ENCODE measurements at places on chromosomes 2 and 18.

GRCh38 chr2:37586663-37587317, 84.7 kb downstream of the CDC42EP3 start:
- no peak for DNase-seq

GRCh38 chr2:74066491-74067203, 81.1 kb downstream of the BOLA3 start:
- DNase-seq: no peak

DNA sequence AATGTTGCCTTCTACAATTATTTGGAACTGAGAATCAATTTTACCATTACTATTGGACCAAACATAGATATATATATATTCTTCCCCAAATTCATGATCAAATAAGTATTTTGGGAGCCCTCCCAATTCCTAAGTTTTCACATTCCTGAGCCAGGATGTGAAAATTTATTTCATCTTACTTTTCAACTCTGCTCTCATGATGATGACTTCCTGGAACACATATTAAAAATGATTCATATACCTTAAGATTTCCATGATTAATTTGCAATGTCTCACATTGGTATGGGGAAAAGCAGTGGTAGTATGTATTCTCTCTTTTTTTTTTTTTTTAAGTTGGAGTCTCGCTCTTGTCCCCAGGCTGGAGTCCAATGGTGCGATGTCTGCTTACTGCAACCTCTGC, 596.1 kb upstream of the ZEB2 start:
- no peak for DNase-seq

DNA sequence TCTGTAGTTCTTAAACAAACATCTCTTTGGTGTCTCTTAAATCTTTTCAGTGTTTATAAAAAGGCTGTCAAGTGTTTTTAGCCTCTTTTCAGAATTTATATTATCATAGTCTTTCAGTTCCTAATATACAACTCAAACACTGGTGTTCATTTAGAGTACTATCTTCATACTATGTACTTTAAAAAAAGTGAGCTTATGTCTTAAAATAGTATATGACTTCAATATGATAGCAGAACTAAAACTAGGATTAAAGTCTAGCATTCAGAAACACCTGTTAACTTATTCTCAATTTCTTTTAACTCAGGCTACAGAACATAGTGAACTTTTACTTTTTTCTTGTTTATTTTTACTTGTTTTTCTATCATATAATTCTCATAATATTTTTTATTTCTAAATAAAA, 14.7 kb upstream of the IKZF2 start:
- DNase-seq: no peak

- no peak for DNase-seq
Measured at GRCh38 chr18:9696701-9697100, 11.4 kb upstream of the RAB31 start.

GRCh38 chr2:11053546-11053945, 101.7 kb upstream of the SLC66A3 start:
- no peak for DNase-seq

DNA sequence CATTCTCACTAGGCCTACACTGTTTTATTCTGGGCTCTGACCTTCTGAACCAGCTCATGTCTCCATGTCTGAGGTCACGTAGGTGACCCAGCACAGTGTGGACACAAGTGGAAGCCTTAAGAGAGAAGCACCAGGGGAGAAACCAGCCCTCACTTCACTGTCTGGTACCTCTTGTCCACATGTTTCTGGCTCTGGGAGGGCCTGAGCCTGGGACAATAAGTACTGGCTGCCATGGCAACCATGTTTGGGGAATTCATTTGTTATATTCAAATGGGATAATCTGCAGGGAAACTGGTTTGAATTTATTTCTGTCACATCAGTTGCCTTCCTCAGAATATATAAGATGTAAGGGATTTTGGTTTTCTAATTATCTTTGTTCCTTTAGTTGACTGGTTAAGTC, 23.3 kb downstream of the MYO3B start:
- DNase-seq: no peak

DNA sequence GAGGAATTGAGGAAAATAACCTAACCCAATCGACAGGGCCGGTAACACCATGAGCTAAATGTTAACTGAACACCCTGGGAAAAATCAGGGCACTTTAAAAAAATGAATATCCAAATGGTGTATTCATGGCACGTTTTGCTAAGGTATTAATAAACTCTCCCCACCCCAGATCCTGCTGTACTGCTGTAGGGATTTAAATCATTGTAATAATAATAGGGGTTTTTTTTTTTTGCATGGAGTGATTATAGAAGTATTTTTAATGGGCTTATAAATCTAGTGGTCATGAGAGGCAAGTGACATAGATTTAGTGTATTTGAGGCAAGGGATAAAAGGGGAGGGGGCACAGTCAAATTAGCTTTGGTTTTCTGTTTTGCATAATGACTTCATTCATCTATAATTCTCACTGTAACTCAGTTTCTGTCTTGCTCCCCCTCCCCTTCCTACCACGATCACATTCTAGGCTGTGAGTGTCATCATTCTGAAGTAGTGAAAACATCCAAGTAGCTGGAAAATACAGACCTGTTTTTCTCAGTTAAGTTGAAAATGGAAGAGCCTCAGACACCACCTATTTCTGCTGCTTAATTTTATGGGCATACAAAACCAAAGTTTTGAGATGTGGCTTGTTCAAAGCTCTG, 18.2 kb upstream of the MGAT5 start:
- no peak for DNase-seq

DNA sequence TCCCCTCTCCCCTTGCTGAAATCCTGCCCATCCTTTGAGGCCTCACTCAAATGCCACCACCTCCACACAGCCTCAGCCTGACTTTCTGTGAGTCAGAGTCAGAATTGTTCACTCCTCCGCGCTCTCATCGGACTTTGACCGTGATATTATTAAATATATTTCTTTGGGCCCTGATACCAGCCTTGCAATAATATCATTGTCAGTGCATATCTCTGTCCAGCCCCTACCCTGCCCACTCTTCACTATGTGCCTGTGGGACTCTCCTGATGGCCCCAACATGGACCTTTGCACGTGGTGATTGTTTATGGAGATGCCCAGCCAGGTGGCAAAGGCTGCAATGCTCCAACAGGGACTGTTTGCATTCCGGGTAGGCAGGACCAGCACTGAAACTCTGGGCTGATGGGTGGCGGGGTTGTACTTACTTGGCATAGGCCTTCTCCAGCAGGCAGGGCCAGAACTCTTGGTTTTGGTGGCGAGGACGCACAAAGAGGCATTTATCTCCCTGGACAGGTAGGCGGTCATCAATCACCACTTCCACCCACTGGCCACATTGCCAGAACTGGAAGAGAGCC, 37.3 kb downstream of the CAPN13 start:
- DNase-seq: no peak

- DNase-seq: no peak
Measured at GRCh38 chr2:226488034-226488433, 311.6 kb downstream of the IRS1 start.

GRCh38 chr18:22302144-22302543, 115.6 kb downstream of the CTAGE1 start:
- DNase-seq: no peak

GRCh38 chr2:162403884-162404283, 60.0 kb downstream of the GCA start:
- DNase-seq: no peak

- DNase-seq: no peak
Measured at GRCh38 chr2:241120440-241120839, 18.4 kb upstream of the MTERF4 start.

DNA sequence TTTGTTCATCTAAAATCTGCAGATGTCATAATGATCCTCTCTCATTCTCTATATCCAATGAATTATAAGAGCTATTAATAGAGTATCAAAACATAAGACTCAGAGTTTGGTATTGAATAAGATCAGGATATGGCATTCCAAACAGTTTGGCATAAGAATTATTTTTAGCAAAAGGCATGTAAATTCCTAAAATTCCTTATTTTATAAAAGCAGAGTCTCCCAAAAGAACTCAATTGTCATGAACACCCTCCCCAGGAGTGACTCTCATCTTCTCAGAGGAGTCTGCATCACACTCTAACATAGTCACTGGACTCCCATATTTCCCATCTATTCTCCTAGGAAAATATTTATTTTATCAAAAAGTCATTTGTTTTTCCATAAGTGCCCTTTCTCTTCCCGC, 1710.2 kb upstream of the SLC39A10 start:
- DNase-seq: no peak

- DNase-seq: no peak
Measured at GRCh38 chr2:136135921-136136906, 18.3 kb upstream of the CXCR4 start.

GRCh38 chr2:104378853-104379374, 475.0 kb upstream of the POU3F3 start:
- DNase-seq: peak; percentile 56

DNA sequence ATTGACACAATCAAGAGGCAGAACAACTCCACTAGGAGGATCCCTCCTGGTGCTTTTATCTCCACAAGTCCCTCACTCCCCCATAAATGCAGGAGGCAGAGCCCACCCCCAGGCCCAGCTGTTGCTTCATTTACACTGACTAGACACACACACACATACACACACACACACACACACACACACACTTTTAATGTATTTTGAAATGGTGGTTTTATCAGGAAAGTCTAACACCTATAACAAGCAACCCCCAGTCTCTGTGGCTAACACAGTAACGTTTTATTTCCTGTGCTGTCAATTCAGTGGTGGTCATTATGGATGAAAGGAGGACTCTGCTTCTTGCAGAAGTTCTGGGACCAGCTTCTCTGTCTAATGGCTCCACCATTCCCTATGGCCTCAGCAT, 125.4 kb upstream of the FOSL2 start:
- DNase-seq: no peak

DNA sequence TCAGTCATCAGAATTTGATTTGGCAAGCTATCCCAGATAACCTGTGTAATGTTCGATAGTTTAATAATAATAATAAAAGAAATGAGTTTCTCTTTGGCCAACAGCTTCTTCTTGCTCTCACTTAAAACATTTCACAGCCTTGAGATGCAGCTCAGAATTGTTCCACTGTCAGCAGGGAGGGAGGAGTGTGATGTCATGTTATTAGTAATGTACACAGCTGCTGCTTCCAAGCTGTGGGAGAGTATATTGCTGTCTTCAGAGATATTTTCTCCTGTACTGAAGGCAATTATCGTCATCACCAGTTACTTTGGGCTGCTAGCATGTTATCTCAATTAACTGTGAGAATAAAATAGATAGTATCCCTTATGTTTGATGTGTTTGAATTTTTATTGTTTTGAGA, 146.9 kb upstream of the MAP3K20 start:
- DNase-seq: no peak

- DNase-seq: no peak
Measured at GRCh38 chr18:22063102-22063501, 106.3 kb upstream of the GATA6 start.

DNA sequence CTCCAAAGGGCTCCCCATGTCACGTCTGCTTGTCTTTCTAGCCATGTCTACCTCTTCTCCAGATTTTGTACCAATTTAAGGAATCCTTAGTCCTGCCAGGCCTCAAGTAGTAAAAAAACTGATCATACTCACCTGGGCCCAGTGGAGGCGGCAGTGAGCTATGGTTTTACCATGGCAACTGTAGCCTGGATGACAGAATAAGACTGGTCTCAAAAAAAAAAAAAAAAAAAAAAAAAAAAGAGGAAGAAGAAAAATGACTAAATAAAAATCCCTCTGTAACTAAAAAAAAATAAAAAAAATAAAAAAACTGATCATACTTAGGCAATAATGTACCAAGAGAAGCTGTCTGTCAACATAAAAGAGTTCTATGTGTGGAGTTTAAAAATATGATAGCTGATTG, 221.6 kb downstream of the NR4A2 start:
- DNase-seq: peak; percentile 10

- no peak for DNase-seq
Measured at GRCh38 chr2:40625849-40626248, 174.0 kb upstream of the SLC8A1 start.

DNA sequence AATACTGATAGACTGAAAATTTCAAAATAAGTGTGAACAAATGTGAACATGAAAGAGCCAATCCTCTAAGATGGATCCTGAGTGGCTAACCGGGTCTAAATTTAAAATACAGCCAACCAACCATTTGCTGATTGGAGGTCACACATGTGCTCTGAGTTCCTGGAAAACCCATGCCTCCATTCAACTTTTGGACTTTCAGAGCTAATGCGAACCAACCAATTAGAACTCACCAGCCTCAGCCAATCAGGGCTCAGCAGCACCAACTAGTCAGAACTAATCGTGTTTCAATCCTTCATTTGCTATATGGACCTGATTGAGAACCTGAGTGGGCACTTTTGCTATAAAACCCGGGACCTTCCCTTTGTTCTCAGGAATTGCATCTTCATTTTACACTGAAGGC, 111.5 kb downstream of the MEP1B start:
- no peak for DNase-seq

DNA sequence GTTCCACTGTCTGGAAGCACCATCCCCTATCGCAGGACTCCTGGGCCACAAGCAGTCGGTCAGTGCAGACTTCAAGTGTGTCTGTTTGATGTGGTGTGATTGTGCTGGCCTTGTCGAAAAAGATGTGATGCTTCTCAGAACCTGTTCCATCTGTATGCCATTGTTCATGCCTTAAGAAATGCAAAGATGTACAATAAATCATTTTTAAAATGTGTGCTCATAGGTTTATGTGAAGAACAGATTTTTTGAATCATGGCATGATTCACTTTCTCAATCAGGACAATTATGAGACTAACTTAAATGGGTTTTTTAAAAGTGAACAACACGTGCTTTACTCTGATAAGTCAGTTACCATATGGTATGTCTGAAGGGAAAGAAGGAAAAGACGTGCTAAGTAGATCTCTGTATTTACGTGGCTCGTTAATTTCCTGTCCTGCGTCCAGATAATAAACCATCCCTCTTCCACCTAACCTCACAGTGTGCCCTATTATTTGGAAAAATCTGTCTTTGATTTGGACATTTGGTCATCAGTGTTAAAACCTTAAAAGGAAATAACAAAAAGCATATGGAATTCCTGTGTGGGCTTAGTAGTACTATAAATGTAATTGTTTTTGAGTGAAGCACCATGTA, 54.9 kb downstream of the PRKRA start:
- no peak for DNase-seq

DNA sequence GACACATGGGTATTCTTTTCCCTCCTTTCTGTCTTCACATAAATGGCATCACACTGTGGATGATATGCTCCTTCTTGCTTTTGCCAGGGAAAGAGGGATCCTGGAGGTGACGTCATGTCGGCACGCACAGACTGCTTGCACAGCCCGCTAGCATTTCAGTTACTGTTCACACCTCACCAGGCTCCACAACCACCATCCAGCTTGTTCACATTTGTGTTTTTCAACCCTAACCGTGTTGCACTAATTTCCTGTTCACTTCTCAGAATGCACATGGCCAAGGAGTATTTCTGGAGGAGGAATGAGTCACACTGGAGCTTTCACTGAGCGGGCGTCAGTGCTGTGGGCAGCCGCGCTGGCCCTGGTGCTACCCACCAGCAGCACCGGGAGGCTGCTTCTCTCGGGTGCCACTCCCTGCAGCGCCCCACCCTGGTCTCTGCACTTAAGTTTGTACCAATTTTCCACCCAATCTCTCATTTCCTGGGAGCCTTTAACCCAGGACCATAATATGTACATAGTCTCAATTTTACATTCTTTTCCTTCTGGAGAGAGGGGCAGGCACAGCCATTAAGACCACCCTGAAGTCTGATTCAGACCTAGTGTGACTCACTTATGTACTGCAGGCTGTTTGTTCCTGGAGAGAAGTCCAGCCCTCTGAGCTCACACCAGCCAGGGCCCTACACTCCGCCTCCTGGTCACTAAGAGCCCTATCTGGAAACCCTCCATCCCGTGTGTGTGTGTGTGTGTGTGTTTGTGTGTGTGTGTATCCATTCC, 65.1 kb downstream of the MBP start:
- DNase-seq: no peak

GRCh38 chr2:218081063-218081462, 12.0 kb downstream of the RUFY4 start:
- DNase-seq: no peak

Data from D341Med (cell line).